ENCODE measurements at places on chromosomes 7 and 10. TPM values are rescaled to one million over a fixed set of nuclear protein-coding genes. Genes with fewer than 3 reads are reported as not detected.
A peak's percentile ranks its signal among the peaks of the same experiment; 100 is the strongest.

- no peak for DNase-seq
- H3K27ac ChIP-seq = peak overlapping the region; percentile 93
- no peaks in the 10 kb centered on the region for H3K27me3 ChIP-seq
- no peaks in the 10 kb centered on the region for H3K36me3 ChIP-seq
Measured at GRCh38 chr10:110500515-110500905, 2.8 kb downstream of the DUSP5 start.

DNA sequence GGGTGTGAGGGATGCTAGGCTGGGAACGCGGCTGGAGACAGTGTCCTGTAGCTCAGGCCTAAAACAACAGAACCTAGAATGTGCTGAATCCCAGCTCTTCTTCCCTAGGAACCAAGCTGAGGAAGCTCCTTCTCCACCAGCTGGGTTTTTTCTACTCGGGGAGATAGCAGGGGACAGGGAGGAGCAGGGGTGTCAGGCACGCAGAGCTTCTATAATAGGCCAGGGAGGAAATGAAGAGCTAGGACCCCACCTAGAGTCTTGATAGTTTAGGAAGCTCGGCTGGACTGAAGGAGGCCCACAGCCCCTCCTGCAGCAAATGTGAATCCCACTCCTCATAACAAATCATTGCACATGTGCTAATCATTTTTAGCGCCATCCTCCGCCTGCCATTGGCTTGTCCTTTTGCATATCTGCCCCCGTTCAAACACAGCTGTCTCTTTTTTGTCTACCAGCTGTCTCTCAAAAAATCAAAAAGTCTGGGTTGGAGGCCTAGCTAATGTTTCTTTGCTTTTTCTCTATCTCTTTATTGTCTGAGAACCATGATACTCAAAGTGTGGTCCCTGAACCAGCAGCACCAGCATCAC lies 24.1 kb upstream of the FAM180A start:
- H3K4me3 ChIP-seq = no peak overlapping the region
- no peak overlapping the region for H3K27ac ChIP-seq
- H3K36me3 ChIP-seq = no peaks in the 10 kb centered on the region

- no peaks in the 10 kb centered on the region for H3K27me3 ChIP-seq
- no peak for DNase-seq
- H3K4me3 ChIP-seq = peak overlapping the region; percentile 83
- peaks cover 59% of the 10 kb centered on the region for H3K4me1 ChIP-seq
- H3K36me3 ChIP-seq = no peaks in the 10 kb centered on the region
Measured at GRCh38 chr10:46029461-46030030, 877 bp downstream of the NCOA4 start.

GRCh38 chr7:70612811-70613210 lies 519.1 kb upstream of the GALNT17 start:
- H3K27me3 ChIP-seq = no peaks in the 10 kb centered on the region
- H3K27ac ChIP-seq = no peak overlapping the region
- H3K36me3 ChIP-seq = no peaks in the 10 kb centered on the region

- H3K27me3 ChIP-seq = no peaks in the 10 kb centered on the region
- H3K27ac ChIP-seq = no peak overlapping the region
- H3K4me3 ChIP-seq = no peak overlapping the region
Measured at GRCh38 chr7:157972914-157973313, 614.7 kb downstream of the PTPRN2 start.

DNA sequence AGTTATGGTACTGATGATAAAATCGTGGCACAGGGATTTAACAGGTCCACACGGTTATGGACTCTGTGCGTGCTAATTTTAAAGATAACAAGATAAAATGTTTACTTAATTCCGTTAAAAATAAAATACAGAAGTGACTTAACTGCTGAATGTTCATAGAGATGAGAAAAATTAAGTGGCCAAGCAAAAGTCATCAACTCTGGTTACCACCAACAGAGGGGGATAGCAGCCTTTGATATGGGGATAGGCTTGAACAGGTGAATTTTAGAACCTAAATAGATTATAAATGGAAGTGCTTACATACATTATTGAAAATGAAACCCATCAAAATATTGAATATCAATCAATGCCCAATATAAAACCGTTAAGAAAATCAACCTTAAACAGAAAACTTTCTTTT lies 245.0 kb downstream of the WDR37 start:
- H3K36me3 ChIP-seq = no peaks in the 10 kb centered on the region
- H3K4me1 ChIP-seq = no peaks in the 10 kb centered on the region
- no peak overlapping the region for H3K27ac ChIP-seq
- no peak for DNase-seq

DNA sequence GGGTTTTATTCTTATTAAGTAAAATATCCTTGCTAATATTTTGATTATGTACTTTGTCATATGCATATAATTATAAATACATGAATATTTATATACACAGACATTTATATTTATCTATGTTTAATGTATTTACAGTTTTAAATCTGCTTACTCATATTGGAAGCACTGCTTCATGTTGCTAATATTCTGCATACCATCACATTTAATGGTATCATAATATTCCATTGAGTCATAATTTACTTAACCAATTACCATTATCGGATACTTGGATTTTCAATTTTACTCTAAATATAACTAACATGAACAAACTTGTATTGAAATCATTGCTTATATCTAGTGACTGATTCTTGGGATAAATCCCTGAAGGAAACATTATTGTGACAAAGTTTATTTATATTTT lies 155.2 kb downstream of the MBL2 start:
- no peak for DNase-seq
- H3K36me3 ChIP-seq = no peaks in the 10 kb centered on the region
- no peaks in the 10 kb centered on the region for H3K27me3 ChIP-seq
- H3K27ac ChIP-seq = no peak overlapping the region
- H3K4me1 ChIP-seq = no peaks in the 10 kb centered on the region

DNA sequence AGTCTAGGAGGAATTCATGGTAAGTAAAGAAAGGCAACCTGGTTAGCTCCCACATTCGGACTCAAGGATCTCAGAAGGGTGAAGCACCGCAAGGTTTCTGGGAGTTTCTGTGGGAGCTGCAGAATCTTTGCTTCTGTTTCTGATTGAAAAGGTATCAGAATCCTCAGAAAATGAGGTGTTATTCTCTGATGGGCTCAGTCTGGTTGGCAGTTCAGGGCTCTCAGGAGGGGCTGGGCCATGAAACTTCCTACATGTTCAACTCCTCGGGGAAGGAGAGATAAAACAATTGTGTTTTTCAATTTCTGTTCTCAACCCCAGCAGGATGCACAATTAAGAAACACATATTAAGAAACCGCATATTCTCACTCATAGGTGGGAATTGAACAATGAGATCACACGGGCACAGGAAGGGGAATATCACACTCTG lies 9.1 kb downstream of the OR2A7 start:
- H3K27me3 ChIP-seq = no peaks in the 10 kb centered on the region
- DNase-seq = peak; percentile 93
- no peak overlapping the region for H3K27ac ChIP-seq

- H3K27ac ChIP-seq = no peak overlapping the region
- DNase-seq = no peak
- no peak overlapping the region for H3K4me3 ChIP-seq
Measured at GRCh38 chr10:71278691-71279588, 40.1 kb upstream of the SLC29A3 start.

DNA sequence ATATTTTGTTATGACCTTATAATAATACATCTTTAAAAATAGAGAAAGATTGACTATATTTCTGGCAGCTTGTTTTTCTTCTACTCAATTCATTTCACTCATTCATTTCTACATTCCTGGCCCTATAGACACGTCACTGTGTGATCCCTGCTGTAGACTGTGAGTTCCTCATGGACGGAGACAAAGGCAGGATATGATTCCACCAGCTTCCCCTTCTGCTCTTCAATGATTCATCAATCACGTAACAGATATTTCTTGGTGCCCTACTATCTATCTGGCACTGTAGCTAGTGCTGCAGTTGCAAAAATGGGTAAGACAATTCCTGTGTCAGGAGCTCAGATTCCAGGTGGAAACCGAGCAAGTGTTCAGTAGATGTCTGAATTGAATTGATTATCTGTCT lies 415.0 kb downstream of the SFMBT2 start:
- no peaks in the 10 kb centered on the region for H3K27me3 ChIP-seq
- H3K36me3 ChIP-seq = no peaks in the 10 kb centered on the region
- DNase-seq = no peak
- no peaks in the 10 kb centered on the region for H3K4me1 ChIP-seq
- no peak overlapping the region for H3K27ac ChIP-seq

DNA sequence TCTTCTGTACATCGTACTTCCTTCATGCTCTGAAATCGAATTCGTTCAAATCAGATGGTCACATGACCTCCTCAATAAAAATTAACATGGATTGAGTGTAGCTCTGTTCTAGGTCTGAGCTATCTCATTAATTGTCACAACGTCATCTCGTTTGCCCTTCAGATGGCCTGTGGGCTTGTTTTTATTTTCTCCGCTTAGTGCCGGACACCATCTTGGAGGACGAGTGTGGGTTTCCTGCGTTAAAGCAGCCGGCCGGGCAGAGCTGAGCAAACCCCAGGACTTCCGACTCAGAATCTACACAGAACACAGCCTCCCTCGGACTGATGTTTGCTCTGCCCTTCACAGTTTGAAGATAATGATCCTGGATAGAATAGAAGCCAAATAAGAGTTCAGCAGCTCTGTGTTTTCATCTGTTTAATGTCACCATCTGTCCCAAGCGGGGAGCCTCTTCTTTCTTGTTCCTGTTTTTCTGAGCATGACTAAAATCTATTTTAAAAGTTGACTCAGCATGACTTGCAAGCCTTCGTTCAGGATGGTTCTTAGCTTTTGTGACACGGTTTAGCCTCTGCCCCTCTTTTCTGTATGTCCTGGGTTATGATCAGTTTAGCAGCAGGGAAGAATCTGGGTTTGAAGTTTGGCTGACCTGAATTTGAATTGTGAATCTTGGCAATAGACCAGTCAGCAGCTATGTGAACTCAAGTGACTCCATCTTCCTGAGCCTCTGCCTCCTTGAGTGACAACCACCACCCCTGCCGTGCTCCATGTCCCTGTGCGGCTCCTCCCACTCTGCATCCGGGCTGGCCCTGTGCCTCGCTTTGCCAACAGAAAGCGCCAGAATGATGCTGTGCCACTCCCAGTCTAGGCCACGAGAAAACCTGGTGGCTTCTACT lies 30.6 kb upstream of the GALNTL5 start:
- DNase-seq = no peak
- peak overlapping the region; percentile 29 for H3K27ac ChIP-seq
- H3K4me3 ChIP-seq = no peak overlapping the region
- H3K27me3 ChIP-seq = no peaks in the 10 kb centered on the region
- peaks cover 6% of the 10 kb centered on the region for H3K4me1 ChIP-seq

DNA sequence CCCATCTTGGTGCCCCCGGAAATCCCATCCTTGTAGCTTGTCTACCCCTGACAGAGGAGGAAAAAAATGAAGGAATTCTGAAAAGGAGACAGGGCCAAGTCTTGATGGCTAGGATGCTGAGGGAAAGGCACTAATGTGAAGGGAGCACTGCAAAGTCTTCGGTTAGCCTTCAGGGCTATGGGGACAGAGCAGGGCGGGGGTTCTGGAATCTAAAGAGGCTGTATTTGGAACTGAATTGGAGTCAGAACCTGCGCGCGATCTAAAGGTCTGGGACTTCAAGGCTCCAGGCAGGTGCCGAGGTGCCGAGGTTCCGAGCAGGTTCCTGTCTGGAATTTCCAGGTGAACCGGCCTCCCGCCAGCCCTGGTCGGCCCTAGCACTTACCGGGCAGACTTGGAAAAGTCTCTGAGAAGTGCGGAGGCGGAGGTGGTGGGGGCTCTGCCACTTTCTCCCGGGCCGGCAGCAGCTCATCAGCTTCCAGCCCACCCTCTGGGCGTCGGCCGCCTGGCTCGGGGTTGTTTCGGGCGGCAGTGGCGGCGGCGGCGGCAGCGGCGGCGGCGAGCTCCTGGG lies 781 bp downstream of the GBX1 start:
- H3K4me1 ChIP-seq = peaks cover 18% of the 10 kb centered on the region
- H3K27ac ChIP-seq = no peak overlapping the region
- no peaks in the 10 kb centered on the region for H3K36me3 ChIP-seq
- peaks cover 17% of the 10 kb centered on the region for H3K27me3 ChIP-seq
- H3K4me3 ChIP-seq = peak overlapping the region; percentile 38

DNA sequence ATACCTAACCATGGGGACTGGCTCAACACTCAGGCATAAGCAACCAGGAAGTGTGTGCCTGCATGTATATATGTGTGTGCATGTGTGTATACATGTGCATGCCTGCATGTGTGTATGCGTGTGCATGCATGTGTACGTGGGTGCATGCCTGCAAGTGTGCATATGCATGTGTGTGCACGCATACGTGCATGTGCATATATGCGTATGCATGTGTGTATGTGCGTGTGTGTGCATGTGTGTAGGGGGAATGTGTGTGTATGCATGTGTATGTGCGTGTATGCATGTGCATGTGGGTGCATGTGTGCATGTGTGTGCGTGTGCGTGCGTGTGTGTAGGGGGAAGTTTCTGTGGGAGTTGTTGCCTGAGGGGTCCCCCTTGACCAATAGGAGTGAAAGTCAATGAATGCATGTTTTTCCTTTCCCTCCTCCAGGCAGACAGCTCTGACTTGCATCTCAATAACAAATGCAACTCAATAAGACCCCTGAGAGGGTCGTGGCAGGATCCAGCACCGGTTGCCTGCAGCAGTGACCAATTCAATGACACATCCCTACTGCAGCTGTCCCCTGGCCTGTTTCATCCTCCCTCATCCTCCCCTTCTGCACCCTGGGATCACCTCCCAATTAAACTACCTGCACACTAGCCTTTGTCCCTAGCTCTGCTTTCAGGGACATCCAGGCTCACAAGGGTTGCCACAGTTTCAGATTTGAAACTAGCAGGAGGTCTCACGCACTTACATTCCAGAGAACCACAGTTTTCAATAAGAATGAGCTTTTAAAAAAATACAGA lies 27.0 kb upstream of the FZD8 start:
- H3K27me3 ChIP-seq = no peaks in the 10 kb centered on the region
- no peaks in the 10 kb centered on the region for H3K36me3 ChIP-seq
- no peak overlapping the region for H3K4me3 ChIP-seq

The CEP55 gene
- total RNA-seq = 3.2 TPM

The SAP25 gene
- 2.9 TPM for total RNA-seq

The TDRD1 gene
- not detected for total RNA-seq

The FAM25G gene
- not detected for total RNA-seq

The AASS gene
- 34.4 TPM for total RNA-seq

The TOMM7 gene
- 167 TPM for total RNA-seq

Measured in vagina (tissue), 2 donors.